ENCODE measurements at places on chromosomes 7 and 10. TPM values are rescaled to one million over a fixed set of nuclear protein-coding genes. Genes with fewer than 3 reads are reported as not detected.
A peak's percentile ranks its signal among the peaks of the same experiment; 100 is the strongest.

DNA sequence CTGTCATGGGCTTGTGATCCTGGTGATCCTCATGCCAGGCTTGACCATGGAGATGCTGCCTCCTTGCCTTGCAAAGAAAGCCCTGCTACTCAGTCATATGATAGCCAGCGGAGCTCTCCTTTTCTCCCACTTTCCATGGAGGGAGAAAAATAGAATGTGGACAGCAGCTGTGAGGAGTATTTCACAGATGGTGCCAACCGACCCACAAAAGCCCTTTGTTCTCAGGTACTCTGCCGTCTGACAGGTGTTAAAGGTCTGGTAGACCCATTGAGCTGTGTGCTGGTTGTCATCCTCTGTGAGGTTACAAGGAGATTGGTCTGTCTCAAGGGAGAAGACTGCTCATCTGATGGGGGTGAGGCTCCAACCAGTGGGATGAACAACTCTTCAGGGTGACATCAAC, 29.5 kb upstream of the COBL start:
- peak; percentile 37 for DNase-seq

Gene ZNF117
- total RNA-seq = 9.8 TPM

GRCh38 chr10:101741938-101742337, 34.0 kb downstream of the FGF8 start:
- DNase-seq = no peak

DNA sequence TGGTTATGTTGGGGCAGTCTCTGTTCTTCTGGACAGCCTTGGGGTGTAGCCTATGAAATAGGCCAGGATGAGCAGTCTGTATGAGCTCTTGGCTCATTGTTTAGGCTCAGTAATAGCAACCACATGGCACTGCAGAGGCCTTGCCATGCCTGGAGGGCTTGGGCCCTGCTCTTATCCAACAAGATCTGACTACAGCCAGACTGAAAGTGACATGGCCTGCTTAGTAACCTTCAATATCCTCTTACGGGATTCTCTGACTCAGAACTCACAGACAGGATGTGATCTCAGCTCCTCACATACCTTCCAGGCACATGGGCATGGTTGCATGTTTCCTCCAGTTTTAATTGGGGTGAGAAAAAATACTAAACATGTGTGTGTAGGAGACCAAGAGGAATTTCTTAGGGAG, 289.3 kb downstream of the PTEN start:
- no peak for DNase-seq

DNA sequence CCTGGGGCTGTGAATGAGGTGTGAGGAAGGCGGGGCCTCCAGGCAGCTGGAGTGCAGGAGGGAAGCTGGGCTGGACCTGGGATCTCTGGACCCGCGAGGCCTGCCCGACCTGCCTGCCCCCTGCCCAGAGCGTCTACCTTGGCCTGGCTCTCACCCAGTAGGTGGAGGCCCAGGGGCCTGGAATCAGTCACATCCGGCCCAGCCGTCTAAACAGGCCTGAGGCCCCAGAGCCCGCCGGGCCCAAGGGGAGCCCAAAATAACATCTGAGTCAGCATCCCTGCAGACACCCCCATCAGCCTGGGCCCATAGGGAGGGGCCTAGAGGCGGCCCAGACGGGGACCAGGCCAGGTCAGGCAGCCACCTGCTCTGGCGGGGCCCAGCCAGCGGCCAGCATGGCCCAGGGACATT, 15.1 kb upstream of the ELN start:
- peak; percentile 68 for DNase-seq

- DNase-seq = peak; percentile 11
Observed at GRCh38 chr7:103752995-103753394, 236.5 kb downstream of the RELN start.

DNA sequence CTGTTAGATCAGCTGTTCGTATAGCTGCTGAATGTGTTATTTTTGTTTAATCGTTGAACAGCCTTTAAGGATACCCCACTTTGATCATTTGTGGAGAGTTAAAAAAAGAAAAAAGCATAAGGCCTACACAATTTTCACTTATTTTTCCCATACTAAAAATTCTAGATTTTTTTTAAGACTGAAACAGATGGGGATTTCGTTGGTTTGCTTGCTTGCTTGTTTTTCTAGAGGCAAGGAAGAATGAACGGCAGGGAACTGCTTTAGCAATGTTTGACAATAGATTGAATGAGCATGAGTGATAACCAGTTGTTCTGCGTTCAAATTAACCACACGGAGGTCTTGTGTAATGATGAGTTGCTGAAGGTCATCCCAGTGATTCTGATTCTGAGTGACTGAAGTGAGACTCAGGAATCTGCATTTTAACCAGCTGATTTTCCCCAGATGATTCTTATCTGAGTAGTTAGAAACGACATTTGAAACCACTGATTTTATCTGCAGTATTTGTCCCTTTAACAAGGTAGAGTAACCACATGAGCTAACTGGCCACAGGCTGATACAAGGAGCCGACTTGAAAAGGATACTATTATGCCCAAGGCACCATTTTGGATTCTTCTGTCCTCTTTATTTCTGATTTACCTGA, 85.9 kb downstream of the GPR37 start:
- no peak for DNase-seq

DNA sequence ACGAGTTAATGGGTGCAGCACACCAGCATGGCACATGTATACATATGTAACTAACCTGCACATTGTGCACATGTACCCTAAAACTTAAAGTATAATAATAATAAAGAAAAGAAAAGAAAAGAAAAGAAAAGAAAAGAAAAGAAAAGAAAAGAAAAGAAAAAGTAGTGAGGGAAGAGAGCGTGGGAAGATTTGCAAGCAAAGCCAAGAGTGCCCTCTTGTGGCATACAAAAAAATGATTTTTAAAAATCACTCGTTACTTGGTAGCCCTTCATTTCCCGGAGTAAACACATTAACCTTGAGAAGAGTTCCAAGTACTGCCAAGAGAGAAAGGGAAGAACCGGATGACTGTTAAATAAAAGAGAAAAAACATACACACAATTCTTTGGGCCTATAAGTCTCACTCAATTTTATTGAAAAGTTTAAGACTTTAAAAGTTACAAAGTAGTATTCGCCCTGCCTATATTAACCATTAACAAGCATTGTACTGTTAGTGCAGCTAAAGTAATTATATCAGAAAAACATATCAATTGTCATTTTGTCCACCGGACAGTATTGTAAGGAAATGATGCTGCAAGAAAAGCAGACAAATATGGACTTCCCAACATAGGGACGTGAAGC, 6.2 kb upstream of the CH25H start:
- no peak for DNase-seq

DNA sequence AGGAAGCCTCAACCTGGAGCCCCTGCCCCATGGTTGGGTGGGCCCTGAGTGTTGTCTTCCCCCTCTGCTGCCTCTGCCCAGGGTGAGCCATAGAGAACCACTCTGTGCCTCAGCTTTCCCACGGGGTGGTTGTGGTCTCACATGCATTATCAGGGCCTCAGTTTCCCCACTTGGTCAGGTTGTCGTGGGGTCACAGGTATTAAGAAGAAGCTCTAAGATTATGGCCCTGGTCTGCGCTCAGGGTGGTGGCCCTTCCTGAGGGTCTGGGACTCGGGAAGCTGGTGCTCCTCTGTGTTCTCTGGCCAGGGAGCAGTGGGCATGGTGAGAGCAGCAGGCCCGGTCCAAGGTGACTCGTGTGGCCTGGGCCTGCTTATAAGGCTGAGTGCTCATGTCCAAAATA, 17.8 kb downstream of the LRRC27 start:
- no peak for DNase-seq

DNA sequence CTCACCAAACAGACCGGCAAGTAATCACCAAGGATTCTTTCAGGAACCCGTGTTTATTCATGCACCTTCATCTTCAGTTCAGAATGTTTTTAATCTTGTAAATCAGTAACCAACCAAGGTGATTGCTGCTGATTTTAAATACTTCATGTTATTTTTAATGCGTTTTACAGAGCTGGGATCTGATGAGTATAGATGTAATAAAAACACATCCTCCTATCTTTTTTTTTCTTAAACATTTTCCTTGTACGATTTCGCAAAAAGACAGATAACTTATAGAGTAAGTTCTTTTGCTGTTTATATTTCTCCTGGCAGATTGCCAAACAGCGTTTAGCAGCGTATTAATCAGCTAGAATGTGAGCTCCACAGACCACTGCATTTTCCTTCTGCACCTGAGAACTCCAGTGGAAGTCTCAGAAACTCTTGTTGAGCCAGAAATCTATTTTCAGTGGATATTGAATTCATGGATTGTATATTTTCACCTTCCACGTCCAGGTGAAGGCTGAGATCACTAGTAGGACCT, 397.8 kb upstream of the NRP1 start:
- peak; percentile 31 for DNase-seq

DNA sequence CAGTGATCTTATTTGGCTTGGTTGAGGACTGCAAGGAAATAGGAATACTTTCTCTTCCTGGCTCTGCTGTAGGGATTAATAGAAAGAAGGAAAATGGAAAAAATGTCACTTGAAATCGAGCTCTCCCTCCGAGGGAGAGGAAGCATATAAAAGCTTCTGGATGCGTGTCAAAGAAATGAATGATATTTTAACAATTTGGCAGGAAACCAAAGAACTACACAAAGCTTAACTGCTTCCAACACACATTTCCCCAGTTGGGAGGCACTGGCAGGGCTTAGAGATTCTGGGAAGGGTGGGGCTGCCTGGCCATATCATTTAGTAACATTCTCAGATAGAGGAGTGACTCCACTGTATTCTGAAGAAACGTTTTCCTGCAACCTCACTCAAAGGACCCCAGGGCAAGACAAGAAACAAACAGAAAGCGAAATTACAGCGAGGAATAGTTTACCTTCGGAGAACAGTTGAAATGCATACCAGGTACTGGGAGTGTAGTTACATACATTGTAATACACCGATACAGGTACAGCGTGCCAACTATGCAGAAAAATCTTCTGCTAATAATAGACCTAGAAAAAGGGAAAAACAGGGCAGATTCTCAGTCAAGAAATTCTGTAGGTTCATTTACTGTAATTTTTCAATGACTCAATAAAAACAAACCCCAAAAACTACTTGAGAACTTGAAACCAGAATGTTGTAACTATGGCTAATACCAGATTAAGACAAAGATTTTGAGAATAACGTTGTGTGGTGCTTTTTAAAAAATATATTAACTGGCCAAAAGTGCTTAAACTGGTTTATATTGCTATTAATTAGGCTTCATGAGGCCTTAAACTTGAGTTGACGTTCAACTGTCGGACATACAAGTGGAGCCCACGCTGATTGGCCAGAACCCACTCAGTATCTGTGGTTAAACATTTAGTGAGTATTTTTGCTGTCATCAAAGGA, 75.7 kb upstream of the ASAH2 start:
- no peak for DNase-seq

DNA sequence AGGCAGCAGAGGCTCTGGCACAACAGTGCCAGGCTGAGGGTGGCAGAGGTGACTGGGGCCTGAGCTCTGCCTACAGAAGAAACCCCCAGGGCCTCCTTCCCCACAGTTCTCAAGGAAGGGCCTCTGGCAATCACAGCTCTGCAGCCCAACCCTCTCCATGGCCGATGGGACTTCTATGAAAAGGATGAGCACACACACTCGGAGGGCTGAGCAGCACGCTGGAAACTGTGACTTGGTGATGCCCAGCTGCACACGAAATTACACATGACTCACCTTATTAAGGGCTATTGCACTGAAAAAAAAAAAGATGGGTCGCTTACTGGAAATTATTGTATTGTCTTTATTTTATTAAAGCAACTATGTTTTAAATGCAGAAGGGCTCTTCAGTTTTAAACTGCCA, 42.9 kb upstream of the LRRC18 start:
- no peak for DNase-seq

Gene SLC16A12
- 0.18 TPM for total RNA-seq

GRCh38 chr7:149569025-149569725, 71.6 kb upstream of the ZNF746 start:
- DNase-seq = no peak

- DNase-seq = peak; percentile 36
Observed at GRCh38 chr10:35259769-35260397, 76.4 kb upstream of the CCNY start.

Gene C10orf120
- not detected for total RNA-seq

- DNase-seq = peak; percentile 70
Observed at GRCh38 chr7:115825456-115826115, 205.0 kb downstream of the TFEC start.

- DNase-seq = no peak
Observed at GRCh38 chr7:2776401-2776800, 67.7 kb downstream of the GNA12 start.

Gene ZNF107
- 21.4 TPM for total RNA-seq

DNA sequence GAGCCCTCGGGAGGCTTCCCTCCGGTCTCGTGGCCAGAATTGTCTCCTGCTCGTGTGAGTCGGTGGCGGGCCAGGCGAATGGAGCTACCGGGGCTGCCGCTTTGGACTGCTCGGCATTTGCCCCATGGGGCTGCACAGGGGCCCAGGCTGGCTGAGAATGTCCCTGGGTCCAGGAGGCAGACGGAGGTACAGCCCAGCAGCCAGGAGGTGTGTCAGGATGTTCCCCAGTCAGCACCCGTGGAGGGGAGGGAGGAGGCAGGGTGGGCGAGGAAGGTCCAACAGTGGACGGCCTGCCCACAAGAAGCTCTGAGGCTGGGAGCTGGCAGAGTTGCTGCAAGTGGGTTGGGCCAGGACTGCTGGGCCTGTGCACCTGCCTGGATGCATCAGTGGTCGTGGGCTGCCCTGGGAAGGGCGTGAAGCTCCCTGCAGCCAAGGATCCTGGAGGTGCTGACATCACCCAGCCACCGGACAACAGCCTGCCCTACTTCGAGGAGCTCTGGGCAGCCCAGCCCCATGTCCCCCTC, 46.4 kb downstream of the PDGFA start:
- DNase-seq = peak; percentile 63

DNA sequence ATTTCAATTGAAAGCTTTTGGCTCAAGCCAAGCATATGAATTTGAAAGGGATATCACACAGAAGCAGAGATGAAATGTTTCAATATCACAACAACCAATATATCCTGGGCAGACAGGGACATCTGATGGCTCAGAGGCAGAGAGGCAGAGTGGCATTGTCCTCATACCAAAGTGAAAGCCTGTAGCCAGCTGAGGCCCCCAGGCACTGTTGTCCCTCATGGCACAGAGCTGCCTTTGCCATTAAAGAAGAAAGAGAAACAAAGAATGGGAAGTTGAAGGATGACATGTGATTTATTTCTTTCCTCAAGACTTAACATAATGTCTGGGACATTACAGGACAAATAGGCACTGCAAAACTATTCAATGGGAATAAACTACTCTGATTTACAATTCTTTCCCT, 504.3 kb upstream of the PCDH15 start:
- no peak for DNase-seq

Gene KDM7A
- 1.8 TPM for total RNA-seq

Measured in SJCRH30 (cell line).